ENCODE measurements at places on chromosomes 3 and 15. TPM values are rescaled to one million over a fixed set of nuclear protein-coding genes. Genes with fewer than 3 reads are reported as not detected.
A peak's percentile ranks its signal among the peaks of the same experiment; 100 is the strongest.

The VWA5B2 gene
- total RNA-seq, result not detected

DNA sequence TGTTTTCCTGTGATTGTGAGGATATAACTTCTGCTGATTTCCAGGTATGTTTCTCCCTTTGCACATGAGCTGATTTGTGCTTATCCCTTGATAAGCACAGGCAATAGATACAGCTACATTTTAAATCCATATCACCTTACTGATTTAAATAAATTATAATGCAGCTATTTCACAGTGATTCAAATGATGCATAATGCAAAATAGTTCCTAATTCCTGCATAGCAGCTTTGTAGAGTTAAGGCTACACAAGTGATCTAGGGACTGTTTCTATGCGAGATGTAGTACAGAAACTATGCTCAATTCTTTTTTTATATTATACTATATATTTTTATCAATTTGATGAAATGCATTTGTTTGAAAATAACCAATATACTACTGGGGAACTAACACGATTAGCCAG lies 334.2 kb downstream of the LRTM1 start:
- no peak overlapping the region for H3K4me3 ChIP-seq
- H3K27ac ChIP-seq, result no peak overlapping the region
- H3K36me3 ChIP-seq, result no peaks in the 10 kb centered on the region
- no peaks in the 10 kb centered on the region for H3K4me1 ChIP-seq

GRCh38 chr3:43960448-43960840 lies 269.7 kb downstream of the ABHD5 start:
- H3K4me1 ChIP-seq, result no peaks in the 10 kb centered on the region
- no peaks in the 10 kb centered on the region for H3K27me3 ChIP-seq
- no peak overlapping the region for H3K27ac ChIP-seq
- H3K4me3 ChIP-seq, result no peak overlapping the region

DNA sequence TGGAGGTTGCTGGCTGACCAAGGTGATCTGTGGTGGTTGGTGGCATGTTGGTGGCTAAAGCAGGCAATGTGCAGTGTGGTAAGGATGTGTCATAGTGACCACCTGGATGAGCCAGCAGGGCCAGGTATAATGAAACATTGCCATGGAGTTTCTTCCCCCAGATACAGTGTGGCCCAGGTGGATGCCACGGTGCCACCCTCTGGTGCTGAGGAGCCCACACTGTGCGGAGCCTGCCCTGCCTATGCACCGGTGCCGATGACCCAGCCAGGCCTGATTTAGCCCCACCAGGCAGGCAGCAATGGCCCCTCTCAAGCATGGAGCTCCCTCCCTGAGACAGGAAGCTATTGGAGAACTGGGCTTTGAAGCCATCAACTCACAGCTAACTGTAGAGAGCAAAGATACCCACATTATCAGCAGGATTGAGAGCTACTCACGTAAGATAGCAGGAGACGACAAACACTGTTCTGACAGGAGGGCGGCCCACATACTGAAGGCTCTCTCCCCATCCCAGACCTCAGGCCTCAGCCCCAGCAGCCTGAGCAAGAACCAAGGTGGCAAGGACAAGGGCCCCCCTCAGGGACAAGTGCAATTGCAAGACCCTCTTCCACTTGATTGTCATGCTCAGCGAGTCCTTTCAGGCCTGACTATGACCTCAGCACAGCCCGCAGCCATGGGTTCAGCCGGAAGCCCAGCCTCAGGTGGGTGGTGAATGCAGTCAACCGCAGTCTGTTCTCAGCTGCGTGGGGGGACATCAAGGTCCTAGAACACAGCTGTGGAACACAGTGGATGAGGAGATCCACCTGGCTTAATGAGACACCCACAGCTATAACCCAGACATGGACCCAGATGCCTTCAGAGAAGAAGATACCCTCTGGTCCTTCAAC lies 82.8 kb upstream of the CDV3 start:
- DNase-seq, result no peak
- H3K4me3 ChIP-seq, result no peak overlapping the region
- no peaks in the 10 kb centered on the region for H3K36me3 ChIP-seq
- no peak overlapping the region for H3K27ac ChIP-seq
- no peaks in the 10 kb centered on the region for H3K4me1 ChIP-seq

- peak; percentile 22 for DNase-seq
- H3K4me1 ChIP-seq, result no peaks in the 10 kb centered on the region
- H3K27me3 ChIP-seq, result no peaks in the 10 kb centered on the region
- no peaks in the 10 kb centered on the region for H3K36me3 ChIP-seq
- H3K27ac ChIP-seq, result no peak overlapping the region
Observed at GRCh38 chr15:23422946-23423708, 23.9 kb downstream of the GOLGA6L2 start.

The CASR gene
- not detected for total RNA-seq

- no peaks in the 10 kb centered on the region for H3K4me1 ChIP-seq
- no peaks in the 10 kb centered on the region for H3K36me3 ChIP-seq
- DNase-seq, result no peak
- no peak overlapping the region for H3K4me3 ChIP-seq
- no peaks in the 10 kb centered on the region for H3K27me3 ChIP-seq
- no peak overlapping the region for H3K27ac ChIP-seq
Observed at GRCh38 chr3:25904206-25904605, 114.3 kb downstream of the OXSM start.

GRCh38 chr3:54547846-54548245 lies 380.0 kb downstream of the LRTM1 start:
- no peak for DNase-seq
- H3K27ac ChIP-seq, result no peak overlapping the region
- H3K4me1 ChIP-seq, result no peaks in the 10 kb centered on the region
- H3K4me3 ChIP-seq, result no peak overlapping the region
- H3K36me3 ChIP-seq, result no peaks in the 10 kb centered on the region
- no peaks in the 10 kb centered on the region for H3K27me3 ChIP-seq

DNA sequence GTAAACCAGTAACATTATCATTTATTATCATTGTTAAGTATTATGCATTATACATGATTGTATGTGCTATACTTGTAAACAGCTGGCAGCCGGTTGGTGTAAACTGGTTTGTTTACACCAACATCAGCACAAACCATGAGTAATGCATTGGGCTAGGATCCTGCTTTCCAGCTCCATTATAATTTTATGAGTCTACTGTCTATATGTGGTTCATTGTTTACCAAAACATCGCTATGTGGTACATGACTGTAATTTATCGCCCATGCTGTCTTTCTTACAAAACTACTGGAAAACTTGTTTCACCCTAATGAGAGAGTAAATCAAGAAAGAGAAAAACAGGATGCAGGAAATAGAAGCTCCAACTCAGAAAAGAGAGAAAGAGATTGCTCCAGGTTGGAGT lies 224.8 kb upstream of the CBLB start:
- no peak overlapping the region for H3K4me3 ChIP-seq
- no peak for DNase-seq
- H3K27me3 ChIP-seq, result no peaks in the 10 kb centered on the region
- H3K36me3 ChIP-seq, result no peaks in the 10 kb centered on the region

- no peak overlapping the region for H3K27ac ChIP-seq
- H3K4me3 ChIP-seq, result no peak overlapping the region
- DNase-seq, result no peak
Observed at GRCh38 chr3:160837394-160837980, 81.5 kb downstream of the PPM1L start.

DNA sequence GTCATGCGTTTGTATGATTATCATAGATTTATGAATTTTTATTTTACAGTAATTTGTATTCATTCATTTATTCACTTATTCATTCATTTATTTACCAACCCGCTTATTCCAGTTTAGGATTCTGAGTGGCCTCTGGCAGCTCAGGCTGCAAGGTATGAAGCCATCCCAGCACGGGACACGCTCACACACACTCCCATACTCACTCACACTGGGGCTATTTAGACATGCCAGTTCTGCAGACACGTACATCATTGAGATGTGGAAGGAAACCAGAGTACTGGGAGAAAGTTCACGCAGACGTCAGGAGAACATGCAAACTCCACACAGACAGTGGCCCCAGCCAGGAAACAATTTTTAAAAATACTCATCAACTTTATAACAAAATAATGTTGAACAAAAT lies 5.1 kb downstream of the CDIN1 start:
- no peak overlapping the region for H3K4me3 ChIP-seq
- no peaks in the 10 kb centered on the region for H3K27me3 ChIP-seq
- H3K4me1 ChIP-seq, result peaks cover 13% of the 10 kb centered on the region
- H3K36me3 ChIP-seq, result no peaks in the 10 kb centered on the region

DNA sequence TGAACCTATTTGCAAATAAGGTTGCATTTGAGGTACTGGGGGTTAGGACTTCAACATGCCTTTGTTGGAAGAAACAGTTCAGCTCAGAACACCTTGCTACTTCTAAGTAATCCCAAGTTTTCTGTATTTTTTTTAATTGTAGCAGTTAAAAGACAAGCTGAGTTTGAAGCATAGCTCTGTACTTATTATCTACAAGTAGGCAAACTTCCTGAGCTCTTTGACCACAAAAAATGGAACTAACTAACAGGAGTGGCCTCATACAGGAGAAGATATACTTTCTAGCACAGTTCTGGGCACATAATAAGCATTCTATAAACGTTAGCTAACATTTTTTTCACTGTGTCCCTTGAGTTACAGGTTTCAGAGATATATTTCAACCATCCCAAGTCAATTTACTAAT lies 159.2 kb downstream of the CHST2 start:
- H3K27ac ChIP-seq, result no peak overlapping the region
- no peaks in the 10 kb centered on the region for H3K4me1 ChIP-seq
- no peak overlapping the region for H3K4me3 ChIP-seq
- no peaks in the 10 kb centered on the region for H3K36me3 ChIP-seq

GRCh38 chr15:67501177-67501835 lies 19.6 kb upstream of the C15orf61 start:
- no peak overlapping the region for H3K4me3 ChIP-seq
- H3K36me3 ChIP-seq, result no peaks in the 10 kb centered on the region
- H3K4me1 ChIP-seq, result no peaks in the 10 kb centered on the region
- no peaks in the 10 kb centered on the region for H3K27me3 ChIP-seq

- H3K4me3 ChIP-seq, result no peak overlapping the region
- no peak overlapping the region for H3K27ac ChIP-seq
- no peaks in the 10 kb centered on the region for H3K27me3 ChIP-seq
- peaks cover 42% of the 10 kb centered on the region for H3K36me3 ChIP-seq
- no peak for DNase-seq
Observed at GRCh38 chr15:23035964-23036566, 3.3 kb downstream of the TUBGCP5 start.

- H3K27ac ChIP-seq, result no peak overlapping the region
- H3K27me3 ChIP-seq, result no peaks in the 10 kb centered on the region
- H3K4me1 ChIP-seq, result no peaks in the 10 kb centered on the region
- no peak for DNase-seq
- no peak overlapping the region for H3K4me3 ChIP-seq
Observed at GRCh38 chr15:38059665-38060064, 125.2 kb downstream of the TMCO5A start.

DNA sequence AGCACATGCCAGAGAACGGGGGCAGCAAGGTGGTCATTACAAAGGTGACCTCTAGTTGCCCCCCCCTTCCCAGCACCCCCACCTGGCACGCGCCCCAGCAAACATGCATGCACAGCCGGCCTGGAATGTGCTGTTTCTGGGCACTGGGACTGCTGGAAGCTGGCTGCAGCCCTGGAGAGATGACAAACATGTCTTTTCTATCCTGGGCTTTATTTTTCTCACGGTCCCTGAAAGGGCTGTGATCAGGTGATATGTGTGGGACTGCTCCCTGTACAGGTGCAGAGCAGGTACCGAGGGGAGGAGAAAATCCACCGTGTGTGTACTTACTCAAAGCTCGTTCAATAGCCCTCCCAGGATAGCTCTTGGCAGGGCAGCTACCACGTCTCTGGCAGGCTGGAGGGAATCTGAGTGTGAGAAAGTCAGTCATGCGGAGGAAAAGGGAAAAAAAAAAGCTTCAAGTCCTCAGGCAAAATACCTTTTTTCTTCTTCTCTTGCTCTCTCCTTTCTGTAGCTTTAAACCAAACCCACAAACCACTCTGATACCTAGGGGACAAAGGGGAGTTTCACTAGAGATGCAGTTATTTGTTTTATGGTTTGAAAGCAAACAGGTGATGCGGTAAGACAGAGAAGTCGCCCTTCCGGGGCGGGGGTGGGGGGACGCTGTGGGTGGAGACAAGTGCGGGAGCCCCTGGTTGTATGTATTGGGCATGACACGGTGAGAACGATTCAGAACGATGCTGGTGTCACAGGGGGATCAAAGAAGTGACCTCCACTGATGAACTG lies 5.0 kb upstream of the HES1 start:
- no peak overlapping the region for H3K27ac ChIP-seq
- no peak for DNase-seq
- peaks cover 9% of the 10 kb centered on the region for H3K4me1 ChIP-seq
- H3K27me3 ChIP-seq, result no peaks in the 10 kb centered on the region
- H3K4me3 ChIP-seq, result no peak overlapping the region

GRCh38 chr3:71881041-71881440 lies 96.1 kb upstream of the PROK2 start:
- no peak overlapping the region for H3K4me3 ChIP-seq
- DNase-seq, result no peak
- H3K36me3 ChIP-seq, result no peaks in the 10 kb centered on the region
- no peak overlapping the region for H3K27ac ChIP-seq

The SI gene
- not detected for total RNA-seq

- no peak for DNase-seq
- no peak overlapping the region for H3K27ac ChIP-seq
- no peaks in the 10 kb centered on the region for H3K27me3 ChIP-seq
Observed at GRCh38 chr3:22714749-22715148, 488.4 kb upstream of the UBE2E2 start.

GRCh38 chr3:131564812-131565211 lies 62.0 kb upstream of the MRPL3 start:
- H3K4me1 ChIP-seq, result no peaks in the 10 kb centered on the region
- no peak for DNase-seq
- no peaks in the 10 kb centered on the region for H3K36me3 ChIP-seq

The LTK gene
- total RNA-seq, result not detected

The CACNA2D2 gene
- total RNA-seq, result 0.27 TPM

DNA sequence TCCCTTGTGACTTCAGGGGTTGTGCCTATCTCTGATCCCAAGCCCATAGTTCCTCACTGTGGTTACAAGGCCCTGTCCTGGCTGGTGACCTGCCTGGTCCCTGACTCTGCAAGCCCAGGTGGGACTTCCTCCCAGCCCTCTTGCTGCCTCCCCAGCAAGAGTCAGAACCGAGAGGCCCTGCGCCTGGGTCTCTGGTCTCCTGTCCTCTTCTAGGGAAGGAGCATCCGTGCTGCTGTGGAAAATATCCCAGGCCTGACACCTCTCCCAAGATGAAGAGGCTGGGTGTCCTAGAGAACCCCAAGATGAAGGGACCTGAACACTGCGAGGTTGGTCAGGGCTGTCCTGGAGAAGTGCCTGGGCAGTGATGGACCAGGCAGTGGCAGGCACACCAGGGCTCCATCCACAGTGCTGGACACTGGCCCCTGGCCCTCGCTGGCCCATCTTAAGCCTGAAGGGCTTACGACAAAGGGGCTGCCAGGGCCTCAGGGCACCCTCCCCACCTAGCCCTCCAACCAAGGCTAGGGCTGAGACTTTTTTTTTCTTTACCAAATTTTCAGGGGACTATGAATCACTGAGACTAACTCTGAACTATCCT lies 32.7 kb downstream of the PTH1R start:
- DNase-seq, result no peak
- H3K4me1 ChIP-seq, result peaks cover 15% of the 10 kb centered on the region
- no peak overlapping the region for H3K4me3 ChIP-seq
- no peak overlapping the region for H3K27ac ChIP-seq
- no peaks in the 10 kb centered on the region for H3K36me3 ChIP-seq

The ZBED2 gene
- total RNA-seq, result not detected

The LHFPL4 gene
- total RNA-seq, result not detected
